Activated CD4-positive, alpha-beta T cell treated with anti-CD3 and anti-CD28 coated beads for 36 hours (primary cell): ENCODE measurements at places on chromosomes 12 and 14.
A peak's percentile ranks its signal among the peaks of the same experiment; 100 is the strongest.

DNA sequence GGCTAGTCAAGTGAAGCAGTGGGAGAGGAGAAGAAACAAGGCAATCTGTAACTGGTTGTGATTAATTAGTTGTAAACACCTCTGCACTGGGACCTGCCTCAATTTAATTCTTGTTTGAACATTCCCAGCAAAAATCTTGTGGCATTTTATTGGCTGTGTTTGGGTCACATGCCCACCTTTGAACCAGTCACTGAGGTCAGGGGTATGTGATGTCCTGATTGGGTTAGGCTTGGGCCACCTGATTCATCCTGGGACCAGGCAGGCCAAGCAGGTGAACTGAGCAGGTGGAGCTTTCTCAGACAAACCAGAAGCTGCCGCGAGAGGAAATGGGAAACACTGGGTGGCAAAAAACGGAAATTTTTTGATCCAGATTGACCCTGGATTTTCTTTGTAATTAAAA lies 72.5 kb downstream of the NEDD1 start:
- no peak for DNase-seq

GRCh38 chr14:87898301-87898700 lies 94.7 kb downstream of the GALC start:
- no peak for DNase-seq

- no peak for DNase-seq
Observed at GRCh38 chr12:93541578-93542225, 30.8 kb upstream of the SOCS2 start.

GRCh38 chr14:100111931-100112704 lies 46.9 kb downstream of the EVL start:
- no peak for DNase-seq

- DNase-seq: no peak
Observed at GRCh38 chr12:91556909-91557308, 374.3 kb upstream of the DCN start.

DNA sequence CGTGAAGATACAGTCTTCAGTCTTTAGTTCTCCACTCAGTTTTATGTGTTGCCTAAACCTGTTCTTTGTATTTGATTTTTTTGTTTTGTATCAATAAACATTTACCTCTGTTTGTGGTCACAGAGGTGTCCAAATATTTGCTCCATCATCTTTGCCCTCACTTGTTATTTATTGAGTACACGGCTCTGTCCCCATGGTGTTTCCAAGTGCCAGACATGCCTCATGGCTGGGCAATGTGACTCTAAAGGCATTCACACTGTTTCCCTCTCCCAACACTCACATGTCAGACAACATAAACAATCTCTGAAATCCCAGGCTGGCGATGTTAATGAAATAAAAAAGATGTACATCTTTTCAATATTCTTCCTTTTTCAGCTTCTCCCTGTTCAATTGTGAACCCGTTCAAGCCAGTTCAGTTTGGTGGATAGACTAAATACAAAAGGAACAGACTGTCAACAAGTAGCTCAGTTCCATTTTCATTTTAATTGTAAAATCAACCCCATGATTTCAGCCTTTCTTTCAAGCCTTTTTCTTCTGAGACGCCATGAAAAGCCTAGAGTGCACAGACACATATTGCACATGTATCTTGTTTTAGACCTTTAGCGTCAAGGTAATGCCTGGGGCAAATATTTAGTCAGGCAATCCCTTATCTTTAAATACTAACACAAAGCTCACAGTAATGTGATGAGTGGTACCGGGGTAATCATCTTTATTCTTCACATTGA lies 680.7 kb downstream of the GALC start:
- no peak for DNase-seq

DNA sequence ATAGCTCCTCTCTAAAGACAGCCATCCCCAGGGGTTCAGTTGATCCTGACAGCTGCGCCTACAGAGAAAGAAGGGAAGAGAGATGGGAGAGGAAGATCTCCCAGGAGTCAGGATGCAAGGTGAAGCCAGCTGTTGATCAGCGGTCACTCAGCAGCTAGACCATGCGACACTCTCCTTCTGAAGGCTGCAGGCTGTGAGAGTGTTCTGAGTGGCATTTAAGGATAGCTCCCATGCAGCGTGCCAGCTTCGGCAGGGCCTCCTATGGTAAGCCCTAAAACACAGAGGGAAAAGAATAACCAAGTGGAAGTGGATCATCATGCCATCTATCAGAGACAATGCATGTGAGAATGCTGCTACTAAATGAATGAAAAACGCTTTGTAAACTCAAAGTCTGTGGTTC lies 197.9 kb upstream of the NUDT4 start:
- DNase-seq: no peak

DNA sequence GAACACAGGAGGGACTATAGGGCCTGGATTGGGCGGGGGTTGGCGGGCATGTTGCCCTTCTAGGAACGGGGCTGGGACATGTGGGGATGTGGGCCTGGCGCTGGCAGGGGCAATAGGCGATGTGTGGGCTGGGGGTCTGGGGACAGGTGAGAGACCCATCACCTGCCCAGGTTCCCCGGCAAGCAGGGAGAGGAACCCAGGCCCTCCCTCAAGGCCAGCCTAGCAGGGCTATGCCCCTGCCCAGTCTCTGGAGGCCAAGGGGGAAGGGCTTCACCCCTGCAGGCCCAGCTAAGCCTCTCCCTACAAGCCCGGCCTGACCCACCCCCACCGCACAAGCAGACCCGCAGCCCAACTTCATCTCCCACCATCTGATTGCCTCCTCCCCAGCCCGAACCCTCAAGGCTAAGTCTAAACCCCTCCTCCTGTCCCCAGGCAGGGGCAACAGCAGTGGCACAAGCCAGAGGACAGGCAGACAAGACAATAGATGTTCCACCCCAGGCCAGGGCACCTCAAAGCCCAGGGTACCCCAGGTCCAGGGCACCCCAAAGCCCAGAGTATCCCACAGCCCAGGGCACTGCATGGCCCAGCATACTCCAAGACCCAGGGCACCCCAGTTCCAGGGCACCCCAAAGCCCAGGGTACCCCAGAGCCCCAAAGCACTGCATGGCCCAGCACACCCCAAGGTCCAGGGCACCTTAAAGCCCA lies 6.5 kb downstream of the JAG2 start:
- no peak for DNase-seq

DNA sequence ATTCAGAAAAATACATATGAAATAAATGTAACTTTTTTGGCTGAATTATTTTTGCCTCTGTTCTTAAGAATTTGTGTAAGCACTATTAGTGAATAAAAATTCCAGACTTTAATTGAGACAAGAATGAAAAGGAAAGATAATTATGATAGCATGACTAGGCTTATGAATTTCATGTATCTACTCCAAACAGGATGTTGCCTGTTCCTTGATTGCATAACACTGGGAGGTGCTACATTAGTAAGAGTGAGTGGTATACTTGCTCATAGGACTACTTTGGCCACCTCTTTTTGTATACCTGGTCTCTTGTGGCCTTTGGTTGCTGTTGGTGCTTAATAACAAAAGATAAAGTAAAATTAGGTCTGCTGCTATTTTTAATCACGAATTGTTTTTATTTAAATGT lies 112.8 kb downstream of the NAV3 start:
- no peak for DNase-seq

DNA sequence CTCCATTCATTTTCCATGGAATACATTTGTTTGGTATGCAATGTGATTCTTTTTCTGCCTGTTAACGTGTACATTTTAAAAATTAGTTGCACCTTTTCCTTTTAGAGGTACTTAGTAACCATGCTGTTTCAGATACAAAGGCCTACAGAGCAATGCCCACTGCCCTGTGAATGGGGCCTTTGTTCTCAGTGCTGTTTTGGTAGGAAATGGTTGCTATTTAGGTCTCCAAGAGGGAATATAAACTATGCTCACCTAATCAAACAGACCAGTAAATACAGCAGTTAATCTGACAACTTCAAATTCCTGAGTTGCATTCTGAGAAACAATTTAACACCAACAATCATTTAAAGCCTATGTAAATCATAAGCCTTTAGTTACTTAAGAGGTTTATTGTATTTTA lies 188.7 kb downstream of the BCAT1 start:
- DNase-seq: no peak

DNA sequence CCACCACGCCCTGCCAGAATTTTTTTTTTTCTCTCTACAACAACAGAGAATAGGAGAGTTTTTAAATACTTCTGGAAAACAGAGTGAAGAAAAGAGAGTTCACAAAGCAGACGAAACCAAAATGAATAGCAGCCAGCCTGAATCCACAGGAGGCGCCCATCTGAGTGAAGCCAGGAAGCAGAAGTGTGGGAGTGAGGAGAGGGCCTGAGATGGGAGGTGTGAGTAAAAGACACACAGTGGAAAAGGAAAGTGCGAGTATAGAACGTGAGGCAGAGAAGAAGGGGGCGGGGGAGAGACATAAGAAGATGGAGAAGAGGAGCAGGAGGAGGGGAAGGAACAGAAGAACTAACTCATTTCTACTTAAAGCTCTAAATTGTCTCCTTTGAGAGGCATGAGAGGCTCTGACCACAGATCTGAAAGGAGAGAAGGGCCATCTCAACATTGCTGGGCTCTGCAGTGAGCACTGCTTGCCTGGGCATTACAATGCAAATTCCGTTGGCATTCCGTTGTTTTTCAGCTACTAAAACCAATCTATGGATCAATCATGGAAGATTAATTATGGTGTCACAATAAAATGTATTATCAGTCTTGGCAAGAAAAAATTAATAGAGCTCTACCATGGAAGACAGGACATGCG lies 140.1 kb upstream of the CPSF6 start:
- peak; percentile 20 for DNase-seq

DNA sequence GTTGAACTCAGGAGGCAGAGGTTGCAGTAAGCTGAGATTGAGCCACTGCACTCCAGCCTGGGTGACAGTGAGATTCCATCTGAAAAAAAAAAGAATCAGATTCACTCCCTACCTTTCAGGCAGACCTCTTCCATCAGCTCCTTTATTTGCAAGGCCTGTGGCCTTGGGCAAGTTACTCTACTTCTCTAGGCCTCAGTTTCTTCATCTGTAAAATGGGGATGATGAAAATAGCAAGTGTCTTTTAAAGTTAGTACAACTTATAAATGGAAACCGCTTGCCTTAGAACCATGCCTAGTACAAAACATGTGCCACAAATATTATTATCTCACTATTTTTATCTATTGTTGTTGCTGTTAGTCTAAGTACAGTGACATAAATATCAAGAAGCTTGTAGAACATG lies 84.3 kb downstream of the STAB2 start:
- no peak for DNase-seq

DNA sequence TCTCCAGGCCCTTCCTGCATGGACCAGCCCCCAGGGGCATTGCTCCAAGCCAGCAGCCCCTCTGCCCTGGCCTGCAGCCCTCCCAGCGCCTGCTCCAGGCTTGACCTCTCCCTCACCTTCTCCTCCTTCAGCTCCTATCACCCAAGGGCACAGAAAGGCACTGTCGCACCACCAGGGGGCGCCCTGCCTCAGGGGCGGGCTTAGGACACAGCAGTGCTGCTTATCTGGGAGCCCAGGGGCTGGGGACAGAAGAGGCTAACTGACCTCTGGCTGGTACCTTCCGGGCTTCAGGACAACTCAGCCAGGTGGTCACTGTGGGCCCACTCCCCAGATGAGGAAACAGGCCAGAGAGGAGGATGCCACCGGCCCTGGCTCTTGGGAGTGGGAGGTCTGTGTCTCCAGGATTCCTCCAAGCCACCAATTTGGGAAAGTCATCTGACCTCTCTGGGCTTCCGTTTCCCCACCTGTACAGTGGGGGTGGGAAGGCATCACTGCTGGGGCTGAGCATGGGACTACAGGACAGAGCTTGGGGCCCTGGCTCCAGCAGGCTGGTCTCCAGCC lies 25.3 kb upstream of the GPR132 start:
- DNase-seq: peak; percentile 95

- no peak for DNase-seq
Observed at GRCh38 chr14:80354860-80355581, 143.7 kb upstream of the DIO2 start.

GRCh38 chr14:32417956-32418552 lies 89.0 kb downstream of the AKAP6 start:
- no peak for DNase-seq

- peak; percentile 6 for DNase-seq
Observed at GRCh38 chr12:70049596-70050360, 193.5 kb upstream of the CNOT2 start.

- no peak for DNase-seq
Observed at GRCh38 chr12:49503674-49504180, 35.1 kb upstream of the KCNH3 start.

- DNase-seq: no peak
Observed at GRCh38 chr12:64916411-64917261, 92.2 kb downstream of the TBC1D30 start.

DNA sequence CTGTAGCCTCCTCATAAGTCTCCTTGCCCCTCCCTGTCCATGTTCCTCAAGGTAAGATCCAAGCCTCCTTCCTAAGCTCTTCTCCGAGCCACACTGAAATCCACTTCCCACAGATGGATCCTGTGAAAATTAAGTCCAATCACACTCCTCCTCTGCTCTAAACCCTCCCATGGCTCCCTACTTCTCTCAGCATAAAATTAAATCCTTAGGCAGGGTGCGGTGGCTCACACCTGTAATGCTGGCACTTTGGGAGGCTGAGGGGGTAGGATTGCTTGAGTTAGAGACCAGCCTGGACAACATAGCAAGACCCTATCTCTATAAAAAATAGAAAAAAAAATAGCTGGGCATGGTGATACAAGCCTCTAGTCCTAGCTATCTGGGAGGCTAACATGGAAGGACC lies 2.3 kb downstream of the PHETA1 start:
- no peak for DNase-seq

- no peak for DNase-seq
Observed at GRCh38 chr12:20599757-20600156, 95.4 kb upstream of the SLCO1C1 start.

- no peak for DNase-seq
Observed at GRCh38 chr14:29166507-29166906, 399.9 kb downstream of the FOXG1 start.

DNA sequence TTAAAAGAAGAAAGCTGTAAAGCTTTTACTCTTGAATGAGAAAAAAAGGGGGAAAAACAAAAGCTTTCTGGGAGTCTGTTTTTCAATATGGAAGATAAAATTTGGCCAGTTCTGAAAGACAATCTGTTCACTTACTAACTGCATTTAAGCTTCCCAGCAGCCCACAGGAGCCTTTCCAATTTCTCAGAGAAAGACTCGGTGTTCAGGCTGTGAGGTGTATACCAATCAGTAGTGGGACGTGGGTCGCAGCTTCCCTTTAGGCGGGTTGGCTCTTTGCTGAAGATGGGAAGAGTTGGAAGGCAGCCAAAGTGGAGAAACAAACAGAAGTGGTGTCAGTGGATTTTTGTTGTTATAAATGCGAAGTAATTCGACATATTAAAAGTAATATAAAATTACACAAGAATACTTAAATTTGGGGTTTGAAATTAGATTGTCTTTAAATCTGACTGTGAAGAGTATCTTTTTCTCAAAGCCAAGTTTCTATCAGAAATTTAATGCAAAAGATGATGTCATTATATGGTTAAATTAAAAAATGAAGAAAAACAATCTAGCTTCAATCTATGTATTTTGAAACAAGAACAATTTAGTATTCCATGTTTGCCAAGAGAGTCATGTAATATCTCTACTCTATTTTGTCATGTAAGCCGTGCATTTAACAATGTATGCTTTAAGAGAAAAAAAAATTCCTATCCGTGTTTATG lies 590.2 kb upstream of the ATXN7L3B start:
- DNase-seq: no peak
